ENCODE measurements at places on chromosomes 5 and 9.

DNA sequence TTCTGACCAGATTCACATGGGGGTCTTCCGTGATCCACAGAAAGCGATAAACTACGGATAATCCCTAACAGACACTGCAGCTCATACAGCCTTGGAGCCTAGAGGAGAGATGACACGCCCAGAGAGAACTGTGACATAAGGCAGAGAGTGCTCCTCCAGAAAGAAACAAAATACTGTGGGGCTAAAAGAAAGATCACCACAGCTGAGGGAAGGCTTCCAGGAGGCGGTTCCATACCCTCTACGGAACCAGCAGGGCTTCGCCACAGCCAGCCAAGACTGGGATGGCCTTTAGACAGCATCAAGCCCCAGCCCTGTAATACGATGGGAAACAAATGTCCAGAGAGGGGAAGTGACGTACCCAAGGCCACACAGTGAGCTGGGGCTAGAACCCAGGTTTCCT lies 19.3 kb downstream of the GPX3 start:
- DNase-seq = no peak

GRCh38 chr9:133681658-133682306 lies 45.6 kb downstream of the DBH start:
- no peak for DNase-seq

GRCh38 chr9:117044241-117044640 lies 357.1 kb downstream of the TRIM32 start:
- peak; percentile 36 for DNase-seq

DNA sequence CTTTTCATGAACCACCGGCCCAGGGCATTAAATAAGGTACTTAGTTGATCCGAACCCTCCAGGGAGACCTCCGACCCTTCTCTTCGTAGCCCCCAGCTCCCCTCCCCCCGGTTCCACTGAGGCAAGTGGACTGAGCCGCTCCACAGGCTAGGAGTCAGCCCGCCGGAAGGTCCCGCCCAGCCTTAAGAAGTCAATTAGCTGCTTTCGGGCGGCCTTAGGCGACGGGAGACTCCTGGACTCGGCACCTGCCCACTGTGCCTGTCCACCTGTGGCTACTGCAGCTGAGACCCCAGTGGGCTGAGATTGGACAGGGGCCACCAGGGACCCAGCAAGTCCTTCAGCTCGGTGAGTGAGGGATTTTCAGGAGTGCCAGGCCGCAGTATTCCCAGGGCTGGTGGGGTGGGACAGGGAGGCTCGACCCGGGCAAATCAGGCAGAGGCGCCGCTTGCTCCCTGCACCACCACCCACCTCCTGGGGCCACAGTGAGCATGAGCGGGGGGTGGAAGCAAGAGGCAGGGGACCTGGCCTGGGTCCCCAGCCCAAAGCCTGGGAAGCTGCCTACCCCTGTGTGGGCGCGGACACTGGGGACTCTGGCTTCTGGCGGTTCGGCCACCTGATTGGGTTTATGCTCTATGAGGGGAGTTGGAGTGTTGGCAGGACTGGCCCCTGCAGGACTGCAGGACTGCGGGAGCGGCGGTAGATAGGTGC lies 39.6 kb upstream of the SPATA31E1 start:
- no peak for DNase-seq

DNA sequence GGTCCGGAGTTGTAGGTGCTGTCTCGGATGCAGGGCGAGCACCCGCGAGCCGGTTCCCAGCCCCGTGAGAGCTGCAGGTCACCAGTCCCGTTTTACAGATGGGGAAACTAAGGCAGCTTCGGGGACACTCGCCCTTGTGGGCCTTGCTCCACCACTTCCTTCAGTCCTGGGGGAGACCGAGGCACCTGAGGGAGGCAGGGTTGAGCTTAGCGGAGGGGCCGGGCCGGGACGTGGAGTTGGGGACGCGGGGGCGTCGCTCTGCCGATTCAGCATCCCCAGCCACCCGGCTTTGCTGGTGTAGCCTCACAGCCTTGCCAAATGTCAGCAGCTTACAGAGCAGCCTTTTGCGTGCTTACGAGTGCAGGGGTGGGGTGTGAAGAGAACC lies 530 bp downstream of the BBLN start:
- DNase-seq = peak; percentile 41

DNA sequence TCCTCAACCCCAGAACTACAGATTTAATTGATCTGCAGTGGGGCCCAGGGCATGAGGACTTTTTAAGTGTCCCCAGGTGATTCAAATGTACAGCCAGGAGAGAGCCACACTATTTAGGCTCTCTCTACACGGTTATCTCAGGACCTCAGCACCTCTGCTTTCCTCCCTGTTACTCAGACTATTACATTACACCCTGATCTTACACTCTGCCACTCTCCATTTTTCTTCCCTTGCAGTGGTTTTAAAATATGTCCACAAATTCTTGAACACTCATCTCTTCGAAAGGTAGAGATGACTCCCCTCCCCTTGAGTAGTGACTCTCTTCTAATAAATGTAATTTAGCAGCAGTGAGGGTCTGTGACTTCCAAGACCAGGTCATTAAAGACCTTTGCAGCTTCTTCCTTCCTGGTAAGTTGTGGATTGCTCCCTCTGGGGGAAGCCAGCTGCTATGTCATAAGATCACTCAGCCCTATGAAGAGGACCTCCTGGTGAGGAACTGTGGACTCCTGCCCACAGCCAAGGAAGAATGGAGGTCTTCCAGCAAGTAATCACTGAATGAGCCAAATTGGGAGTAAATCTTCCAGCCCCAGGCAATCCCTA lies 87.5 kb upstream of the SSBP2 start:
- no peak for DNase-seq

DNA sequence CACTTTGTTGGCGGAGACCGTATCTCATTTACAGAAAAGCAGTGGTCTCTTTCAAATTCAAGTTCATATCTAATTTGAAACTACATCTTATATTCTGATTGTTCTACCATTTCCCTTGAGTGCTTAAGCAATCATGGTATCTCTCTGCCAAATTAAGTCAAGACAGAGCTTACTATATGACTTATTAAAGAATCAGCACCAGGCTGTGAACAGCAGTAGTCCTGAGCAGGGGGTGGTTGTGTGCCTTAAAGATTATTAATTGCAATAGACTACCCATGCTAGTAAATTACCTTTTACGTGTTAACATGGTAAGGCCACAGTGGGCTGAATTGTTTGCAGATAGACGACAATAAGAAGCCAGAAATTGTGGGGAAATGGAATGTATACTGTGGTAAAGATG lies 21.5 kb downstream of the SNCAIP start:
- no peak for DNase-seq

GRCh38 chr9:117644932-117645636 lies 59.1 kb upstream of the TLR4 start:
- no peak for DNase-seq

- DNase-seq = no peak
These were observed 168.9 kb downstream of the DRD1 start for GRCh38 chr5:175275097-175275496.

GRCh38 chr5:119346394-119346793 lies 9.4 kb upstream of the TNFAIP8 start:
- DNase-seq = no peak

- DNase-seq = no peak
These were observed 4.1 kb downstream of the SYNPO start for GRCh38 chr5:150644514-150644913.

- no peak for DNase-seq
These were observed 835.5 kb downstream of the TLE4 start for GRCh38 chr9:80407220-80407619.

- DNase-seq = peak; percentile 5
These were observed 3.3 kb downstream of the FBN2 start for GRCh38 chr5:128534726-128535125.

GRCh38 chr9:120156376-120156775 lies 423.6 kb downstream of the CDK5RAP2 start:
- no peak for DNase-seq

- DNase-seq = no peak
These were observed 128.7 kb upstream of the PITX1 start for GRCh38 chr5:135162661-135163265.

- DNase-seq = no peak
These were observed 21.7 kb downstream of the ABO start for GRCh38 chr9:133253268-133253667.

DNA sequence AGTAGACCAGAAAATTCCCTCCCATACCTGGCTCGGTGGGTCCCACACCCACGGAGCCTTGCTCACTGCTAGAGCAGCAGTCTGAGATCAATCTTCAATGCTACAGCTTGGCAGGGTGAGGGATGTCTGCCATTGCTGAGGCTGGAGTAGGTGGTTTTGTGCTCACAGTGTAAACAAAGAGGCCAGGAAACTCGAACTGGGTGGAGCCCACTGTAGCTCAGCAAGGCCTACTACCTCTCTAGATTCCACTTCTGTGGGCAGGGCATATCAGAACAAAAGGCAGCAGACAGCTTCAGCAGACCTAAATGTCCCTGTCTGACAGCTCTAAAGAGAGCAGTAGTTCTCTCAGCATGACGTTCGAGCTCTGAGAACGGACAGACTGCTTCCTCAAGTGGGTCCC lies 5.6 kb upstream of the GZMA start:
- no peak for DNase-seq

DNA sequence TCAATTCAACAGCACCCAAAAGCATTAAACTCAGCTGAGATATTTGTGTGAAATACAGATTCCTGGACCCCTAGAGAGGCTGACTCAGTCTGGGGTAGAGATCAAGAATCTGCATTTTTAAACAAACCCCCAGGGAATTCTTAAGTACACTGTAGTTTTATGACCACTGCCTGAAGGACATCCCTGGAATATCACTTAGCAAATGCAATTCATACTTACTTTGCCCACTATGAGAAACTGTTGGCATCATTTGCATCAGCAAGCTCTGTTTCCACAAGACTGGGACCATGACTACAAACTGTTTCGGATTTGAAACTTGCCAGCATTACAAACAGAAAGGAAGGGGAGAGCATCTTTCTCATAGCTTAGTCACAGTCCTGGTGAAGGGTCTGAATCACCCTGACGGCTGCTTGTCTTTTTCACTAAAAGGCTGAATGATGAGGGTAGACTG lies 63.7 kb downstream of the MLLT3 start:
- no peak for DNase-seq

DNA sequence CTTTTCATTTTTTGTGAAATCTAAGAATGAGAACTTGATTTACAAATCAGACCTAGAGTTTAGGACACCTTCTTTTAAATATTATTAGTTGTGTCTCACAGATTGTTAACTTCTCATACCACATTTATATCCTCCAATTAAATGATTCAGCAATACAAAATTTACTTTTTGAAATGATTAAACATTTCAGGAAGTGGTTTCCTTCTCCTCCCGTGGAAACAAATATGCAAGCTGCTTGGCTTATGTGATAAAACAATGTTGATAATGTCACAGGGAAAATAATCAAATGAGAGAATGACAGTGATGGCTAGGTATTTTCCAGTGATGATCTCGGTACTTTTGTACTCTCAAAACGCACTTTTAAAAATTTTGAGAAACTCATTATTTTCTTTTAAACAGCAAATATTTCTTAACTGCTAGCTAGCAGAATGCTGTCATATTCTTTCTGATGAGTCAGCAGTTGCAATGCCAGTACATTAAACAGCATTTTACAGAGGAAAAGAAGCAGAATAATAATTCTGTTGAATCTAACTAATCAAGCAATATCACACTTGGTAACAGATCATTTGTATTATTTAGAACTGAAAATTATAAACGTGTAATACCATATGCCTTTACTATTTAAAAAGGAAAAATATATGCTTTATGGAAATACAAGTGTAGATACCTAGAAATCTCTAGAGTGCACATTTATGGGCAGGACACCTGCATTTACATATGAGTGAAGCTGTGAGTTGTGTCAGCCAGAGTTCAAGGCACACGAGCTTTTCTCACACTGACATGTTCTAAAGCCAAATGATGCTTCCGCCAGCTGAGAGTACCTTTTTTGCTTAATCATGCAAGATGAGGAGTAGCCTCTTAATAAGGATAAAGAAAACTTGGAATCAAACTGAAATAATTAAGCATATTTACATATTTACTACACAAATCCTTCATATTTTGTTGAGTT lies 53.6 kb upstream of the CDH18 start:
- DNase-seq = no peak

GRCh38 chr5:96148376-96148775 lies 186.7 kb upstream of the ELL2 start:
- no peak for DNase-seq

DNA sequence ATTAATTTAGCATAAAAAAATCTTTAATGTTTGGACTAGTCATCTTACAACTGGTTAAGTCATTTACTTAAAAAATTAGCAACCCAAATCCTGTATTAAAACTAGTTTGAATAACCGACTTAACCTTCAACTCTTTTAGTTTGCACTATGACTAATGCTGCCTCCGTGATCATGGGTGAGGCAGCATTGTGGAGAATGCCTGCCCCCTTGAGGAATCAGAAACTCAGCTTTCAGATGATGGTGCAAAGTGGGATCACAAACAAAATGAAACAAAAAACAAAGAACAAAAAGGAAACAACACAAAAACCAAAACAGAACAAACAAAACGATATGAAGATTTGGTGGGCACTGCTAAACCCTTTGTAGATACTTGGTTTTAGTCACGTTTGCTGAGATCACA lies 127.0 kb upstream of the PALM2AKAP2 start:
- no peak for DNase-seq

DNA sequence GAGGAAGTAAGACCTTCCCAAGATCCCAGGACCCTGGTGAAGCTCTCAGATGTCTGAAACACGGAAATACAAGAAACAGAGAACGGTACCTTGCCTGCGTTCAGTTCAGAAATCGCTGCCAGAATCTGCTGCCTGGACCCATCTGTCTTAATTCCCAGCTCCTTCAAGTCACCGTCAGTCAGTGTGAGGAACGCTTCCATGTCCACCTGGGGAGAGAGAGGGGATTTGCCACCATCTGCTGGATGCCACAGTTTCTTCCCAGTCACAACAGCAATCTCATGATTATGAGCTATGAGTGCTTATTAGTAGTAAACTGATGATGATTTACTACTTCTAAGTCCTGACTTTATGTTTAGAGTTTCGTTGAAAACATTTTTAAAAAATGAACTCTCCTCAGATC lies 36.7 kb upstream of the GABBR2 start:
- DNase-seq = no peak

DNA sequence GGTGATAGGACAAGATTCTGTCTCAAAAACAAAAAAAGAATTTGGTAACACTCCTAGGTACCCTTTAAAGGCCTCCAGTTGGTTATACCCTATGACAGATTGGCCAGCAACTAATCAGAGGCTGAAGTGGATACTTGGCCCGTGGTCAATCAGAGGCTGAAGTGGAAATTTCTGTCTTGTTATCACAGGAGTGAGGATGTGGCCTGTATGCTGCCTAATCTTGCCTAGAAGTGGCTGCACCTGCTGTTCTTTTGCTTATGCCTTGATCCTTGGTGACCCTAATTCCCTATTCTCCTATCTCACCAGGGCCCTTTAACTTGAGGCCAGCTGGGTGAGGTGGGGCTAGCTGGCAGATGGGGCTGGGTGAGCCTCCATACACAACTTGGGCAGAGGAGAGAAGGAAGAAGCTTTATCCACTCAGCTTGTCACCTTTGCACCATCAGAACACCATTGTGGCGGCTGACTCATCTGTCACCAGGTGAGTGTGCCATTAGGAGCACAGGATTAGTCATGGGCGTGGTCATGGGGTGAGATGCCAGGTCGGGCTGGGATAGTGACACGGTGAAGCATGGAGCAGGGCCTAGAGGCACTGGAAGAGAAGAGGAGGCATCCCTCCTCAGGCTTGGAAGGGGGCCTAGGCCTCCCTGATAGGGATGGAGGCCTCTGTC lies 41.5 kb downstream of the SAR1B start:
- no peak for DNase-seq
